Mammary epithelial cell (primary cell): ENCODE measurements at places on chromosomes 5 and 9. TPM values are rescaled to one million over a fixed set of nuclear protein-coding genes. Genes with fewer than 3 reads are reported as not detected.

GRCh38 chr5:98902733-98903132, 26.1 kb downstream of the CHD1 start:
- DNase-seq = peak; percentile 29

The MRPL22 gene
- total RNA-seq = 7.7 TPM

The MPDZ gene
- total RNA-seq = 27.2 TPM

The PFN3 gene
- total RNA-seq = not detected

The CHSY3 gene
- 0.51 and 1.7 TPM in 2 replicates for total RNA-seq
